ENCODE measurements at places on chromosomes 1 and 21.
A peak's percentile ranks its signal among the peaks of the same experiment; 100 is the strongest.

GRCh38 chr21:16587141-16587581 is 857.4 kb downstream of the USP25 start:
- no peak for DNase-seq

DNA sequence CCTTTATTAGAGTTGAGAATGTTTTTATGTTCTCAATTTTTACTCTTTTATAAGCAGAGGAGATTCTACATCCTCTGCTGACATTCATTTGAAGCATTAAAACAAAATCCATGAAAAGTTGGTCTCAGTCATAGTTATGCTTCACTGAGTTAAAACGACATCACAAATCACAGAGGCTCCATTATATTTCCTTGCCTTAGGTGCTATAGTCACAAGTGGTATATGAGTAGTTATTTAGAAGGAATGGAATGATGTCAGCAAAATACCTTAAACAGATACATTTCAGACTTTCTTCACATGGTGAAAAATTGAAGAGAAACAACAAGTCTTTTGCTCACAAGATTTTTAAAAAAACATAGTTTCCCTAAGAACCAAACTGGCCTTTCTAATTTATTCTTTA is 11.7 kb upstream of the METTL13 start:
- no peak for DNase-seq

DNA sequence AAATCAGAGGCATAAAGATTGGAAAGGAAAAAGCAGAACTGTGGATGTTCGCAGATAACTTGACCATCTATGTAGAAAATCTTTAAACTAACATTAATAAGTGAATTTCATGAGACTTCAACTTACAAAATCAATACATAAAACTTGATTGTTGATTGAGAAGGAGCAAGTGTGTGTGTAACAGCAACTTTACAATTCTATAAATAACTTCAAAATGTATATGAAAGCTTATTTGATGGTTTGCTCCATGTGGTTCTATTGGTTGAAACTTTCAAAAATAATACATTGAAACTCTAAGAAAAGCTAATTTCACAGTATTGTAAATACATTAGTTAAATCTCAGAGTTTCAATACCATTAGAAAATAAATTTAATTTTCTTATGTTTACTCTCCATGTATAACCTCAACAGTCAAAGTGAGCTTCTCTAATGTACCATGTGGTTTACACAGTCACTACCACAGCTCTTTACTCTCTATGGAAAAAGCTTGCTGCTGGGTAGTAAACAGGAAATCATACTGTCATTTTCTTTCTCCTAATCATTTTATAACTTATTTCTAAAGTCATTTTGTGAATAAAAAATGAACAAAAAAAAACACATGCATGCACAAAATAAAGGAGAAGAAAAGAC is 12.0 kb downstream of the AKT3 start:
- DNase-seq = no peak

DNA sequence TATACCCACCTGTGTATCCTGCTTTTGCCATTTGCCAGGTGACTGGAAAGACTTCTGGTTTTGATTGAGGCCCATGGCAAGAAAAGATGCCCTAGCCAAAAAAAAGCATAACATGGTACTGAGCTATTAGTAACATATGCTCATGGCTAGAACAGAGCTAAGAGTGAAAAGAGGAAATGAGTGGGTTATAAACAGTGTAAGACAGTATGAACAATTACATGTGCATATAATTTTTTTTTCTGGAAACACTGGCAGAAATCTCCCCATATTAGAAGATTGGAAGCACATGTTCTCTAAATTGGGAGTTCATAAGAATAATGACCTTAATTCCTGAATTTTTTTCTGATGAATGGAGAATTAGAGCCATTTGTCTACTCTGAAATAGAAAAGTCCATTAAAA is 41.2 kb upstream of the PDC start:
- no peak for DNase-seq

DNA sequence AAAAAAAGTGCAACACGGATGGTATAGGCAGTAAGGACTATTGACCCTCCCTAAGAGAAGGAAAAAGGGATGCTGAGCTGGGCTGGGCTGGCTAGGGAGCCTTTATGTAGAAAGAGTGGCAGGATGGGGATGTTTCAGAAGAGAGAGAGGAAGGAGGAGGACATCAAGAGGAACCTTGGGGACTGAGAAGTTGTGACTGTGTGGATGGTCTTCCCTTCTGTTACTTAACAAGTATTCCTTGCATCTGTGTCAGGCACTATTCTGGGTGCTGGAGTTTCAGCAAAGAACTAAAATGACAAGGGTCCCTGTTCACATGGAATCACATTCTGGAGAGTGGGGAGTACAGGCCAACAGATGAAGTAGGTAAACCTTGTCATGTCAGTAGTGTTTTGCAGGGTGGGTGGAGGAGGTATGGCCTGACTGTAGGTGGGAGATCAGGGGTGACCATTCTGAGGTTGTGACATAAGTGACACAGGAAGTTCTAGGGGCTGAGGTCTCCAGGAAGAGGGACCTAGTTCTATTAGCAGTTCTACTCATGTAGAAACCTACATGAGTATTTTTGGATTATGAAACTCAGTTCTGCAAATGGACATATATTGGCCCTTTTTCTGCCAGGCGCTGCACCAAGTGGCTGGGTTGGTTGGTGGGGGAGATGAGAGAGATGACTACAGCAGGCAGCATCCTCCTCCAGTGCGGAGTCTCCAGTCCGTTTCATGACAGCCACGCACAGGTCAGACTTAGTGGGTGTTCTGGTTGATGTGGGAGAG is 53.8 kb downstream of the PRDM2 start:
- no peak for DNase-seq

DNA sequence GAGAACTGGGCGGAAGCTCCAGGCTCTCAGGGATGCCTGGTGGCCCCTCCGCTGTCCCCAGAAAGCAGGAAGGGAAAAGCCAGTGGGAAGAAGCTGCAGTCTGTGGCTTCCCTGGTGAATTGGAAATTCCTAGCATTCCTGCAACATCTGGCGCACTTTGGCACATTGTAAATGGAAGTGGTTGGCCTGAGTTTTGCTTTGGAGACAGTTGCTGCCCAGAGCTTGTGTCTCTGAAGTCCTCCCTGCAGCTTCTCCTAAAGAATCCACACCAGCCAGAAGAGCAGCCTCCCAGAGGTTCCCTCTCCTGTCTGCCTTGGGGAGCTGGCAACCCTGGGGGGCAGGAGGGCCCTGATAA is 48.2 kb downstream of the ARHGEF10L start:
- peak; percentile 73 for DNase-seq

DNA sequence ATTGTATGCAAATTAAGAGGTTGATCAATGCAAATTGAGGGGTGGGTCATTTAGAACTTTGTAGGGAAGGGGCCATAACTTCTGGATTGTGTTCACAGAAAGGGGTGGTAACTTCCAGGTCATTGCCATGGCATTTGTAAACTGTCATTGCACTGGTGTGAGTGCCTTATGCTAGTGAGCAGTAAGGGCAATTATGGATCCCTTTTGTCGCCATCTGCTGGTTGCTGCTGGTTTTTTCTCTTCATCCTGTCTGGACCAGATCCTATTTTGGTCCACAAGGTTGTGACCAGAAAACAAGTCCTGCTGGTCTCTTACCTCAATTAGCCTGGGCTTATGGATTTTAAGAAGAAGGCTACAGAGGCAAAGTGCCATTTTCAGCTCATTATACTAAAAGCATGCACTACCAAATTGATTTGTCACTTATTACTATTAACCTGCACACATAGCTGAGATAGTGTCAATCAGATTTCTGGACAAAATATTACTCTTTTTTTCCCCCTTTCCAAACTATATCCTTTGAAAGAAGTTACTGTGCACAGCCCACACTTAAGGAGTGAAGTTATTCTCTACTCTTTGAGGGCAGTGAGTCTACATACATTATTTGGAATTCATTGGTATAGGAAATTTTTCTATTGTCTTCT is 196.2 kb downstream of the ZC3H11B start:
- peak; percentile 38 for DNase-seq

DNA sequence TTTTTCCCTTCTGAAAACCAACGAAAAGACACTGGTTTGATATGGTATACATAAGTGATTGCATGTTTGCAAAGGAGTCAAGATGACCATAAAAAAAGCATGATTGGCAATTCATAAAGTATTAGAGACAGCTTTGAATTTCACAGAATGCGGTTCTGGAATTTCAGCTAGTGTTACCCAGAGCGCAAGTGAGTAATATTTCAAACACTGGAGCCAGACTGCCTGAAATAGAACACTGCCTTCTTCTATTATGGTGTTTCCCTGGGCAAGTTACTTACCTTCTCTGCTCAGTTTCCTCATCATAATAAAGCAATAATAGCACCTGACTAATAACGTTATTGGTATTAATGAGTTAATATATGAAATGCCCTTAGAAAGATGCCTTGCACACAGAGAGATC is 54.7 kb downstream of the NEGR1 start:
- DNase-seq = no peak

DNA sequence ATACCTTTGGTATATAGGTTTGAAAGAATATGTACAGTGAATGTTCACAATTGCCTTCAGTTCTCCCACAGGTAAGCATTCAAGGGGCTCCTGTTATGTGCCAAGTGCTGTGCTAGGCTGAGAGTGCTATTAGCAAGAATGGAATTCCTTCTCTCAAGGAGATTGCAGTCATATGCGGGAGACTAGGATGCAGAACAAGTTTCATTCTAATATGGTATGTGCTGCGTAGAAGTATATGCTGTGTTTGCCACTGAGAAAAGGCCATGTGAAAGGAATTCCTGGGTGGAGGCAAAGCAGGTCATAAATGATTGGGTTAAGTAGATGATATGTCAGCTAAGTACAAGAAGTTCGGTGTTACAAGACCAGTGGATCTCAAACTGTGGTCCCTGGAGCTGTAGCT is 303.0 kb downstream of the GPATCH2 start:
- DNase-seq = no peak

GRCh38 chr1:53076165-53076564 is 14.2 kb downstream of the PODN start:
- no peak for DNase-seq

GRCh38 chr1:54479841-54480524 is 68.0 kb upstream of the ACOT11 start:
- no peak for DNase-seq

GRCh38 chr1:214991691-214992315 is 90.7 kb upstream of the KCNK2 start:
- no peak for DNase-seq

- DNase-seq = no peak
These were observed 245.4 kb downstream of the PBX1 start for GRCh38 chr1:164804366-164804765.

DNA sequence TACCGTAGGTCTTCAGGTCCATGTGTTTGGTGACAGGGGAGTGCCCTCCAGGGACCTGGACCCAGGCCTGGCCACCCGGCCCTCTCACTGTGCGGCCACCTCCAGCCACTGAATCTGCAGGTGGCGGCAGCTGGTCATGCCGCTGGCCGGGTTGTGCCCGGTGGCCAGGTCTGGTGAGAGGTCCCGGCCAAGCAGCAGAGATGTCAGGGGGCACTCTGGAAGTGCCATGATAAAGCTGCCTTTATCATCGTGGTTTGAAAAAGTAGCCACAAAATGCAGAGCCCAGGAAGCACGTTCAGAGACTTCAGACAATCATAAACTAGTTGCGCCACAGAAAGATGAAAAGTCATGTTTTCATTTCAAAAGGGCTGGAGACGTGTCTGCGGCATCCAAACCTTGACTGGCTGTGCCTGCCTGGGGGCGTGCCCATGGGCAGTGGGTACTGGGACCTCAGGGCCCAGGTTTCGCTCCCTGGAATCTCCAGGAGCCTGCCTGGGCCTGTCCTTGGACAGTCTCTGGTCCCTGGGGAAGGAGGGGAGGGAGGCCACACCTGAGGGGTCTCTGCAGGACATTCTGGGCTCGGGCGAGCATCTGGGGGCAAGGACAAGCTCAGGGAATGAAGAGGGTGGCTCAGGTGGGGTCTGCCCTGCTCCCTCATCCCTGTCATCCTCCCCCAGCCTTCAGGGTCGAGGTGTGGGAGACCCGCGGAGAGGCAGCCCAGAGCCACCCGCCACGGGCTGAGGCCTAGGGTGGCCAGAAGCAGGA is 44.9 kb downstream of the COL18A1 start:
- DNase-seq = no peak

- DNase-seq = peak; percentile 86
These were observed 40.9 kb upstream of the SLC6A9 start for GRCh38 chr1:44072204-44072603.

DNA sequence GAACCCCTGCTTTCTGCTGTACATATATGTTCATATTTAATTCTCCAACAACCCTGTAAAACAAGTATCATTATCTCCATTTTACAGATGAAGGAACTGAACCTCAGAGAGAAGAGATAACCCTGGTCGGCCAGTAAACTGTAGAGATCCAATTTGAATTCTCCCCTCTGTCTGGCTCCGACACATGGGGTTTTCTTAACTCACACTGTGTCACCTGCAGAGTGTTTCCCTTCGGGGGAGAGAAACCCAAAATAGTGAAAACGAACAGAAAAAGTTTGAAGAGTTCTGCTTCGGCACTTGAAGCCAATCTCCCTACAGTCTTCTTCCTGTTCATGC is 17.4 kb upstream of the BCAR3 start:
- no peak for DNase-seq

- DNase-seq = no peak
These were observed 47.9 kb upstream of the SLC44A3 start for GRCh38 chr1:94772230-94772641.

DNA sequence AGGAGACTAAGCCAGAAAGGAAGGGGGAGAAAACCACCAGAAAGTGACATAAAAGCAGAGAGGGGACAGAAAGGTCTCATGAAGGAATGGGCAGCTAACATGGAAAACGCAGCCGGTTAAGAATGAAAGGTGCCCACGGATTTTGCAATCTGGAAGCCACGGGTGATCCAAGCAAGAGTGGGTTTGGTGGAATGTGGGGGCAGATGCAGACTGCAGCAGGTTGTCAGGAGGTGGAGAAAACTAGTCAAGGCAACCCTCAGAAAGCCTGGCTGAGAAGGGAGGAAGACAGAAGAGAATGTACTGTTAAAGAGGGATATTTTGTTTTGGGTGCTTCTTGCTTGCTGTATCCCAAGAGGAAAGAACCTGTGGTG is 12.6 kb upstream of the SMIM12 start:
- DNase-seq = no peak

DNA sequence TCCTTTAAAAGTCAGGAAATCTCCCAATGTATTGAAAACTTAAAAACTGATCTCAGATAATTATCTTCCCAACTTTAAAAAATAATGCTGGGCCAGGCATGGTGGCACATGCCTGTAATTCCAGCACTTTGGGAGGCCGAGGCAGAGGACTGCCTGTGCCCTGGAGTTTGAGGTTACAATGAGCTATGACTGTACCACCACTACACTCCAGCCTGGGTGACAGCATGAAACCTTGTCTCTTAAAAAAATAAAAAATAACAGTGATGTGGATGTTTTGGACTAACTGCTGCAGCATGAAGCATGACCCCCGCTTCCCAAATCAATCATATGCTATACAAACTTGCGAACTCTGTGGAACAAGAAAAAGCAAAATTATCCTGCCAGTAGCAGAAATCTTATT is 186.3 kb downstream of the RERE start:
- no peak for DNase-seq

DNA sequence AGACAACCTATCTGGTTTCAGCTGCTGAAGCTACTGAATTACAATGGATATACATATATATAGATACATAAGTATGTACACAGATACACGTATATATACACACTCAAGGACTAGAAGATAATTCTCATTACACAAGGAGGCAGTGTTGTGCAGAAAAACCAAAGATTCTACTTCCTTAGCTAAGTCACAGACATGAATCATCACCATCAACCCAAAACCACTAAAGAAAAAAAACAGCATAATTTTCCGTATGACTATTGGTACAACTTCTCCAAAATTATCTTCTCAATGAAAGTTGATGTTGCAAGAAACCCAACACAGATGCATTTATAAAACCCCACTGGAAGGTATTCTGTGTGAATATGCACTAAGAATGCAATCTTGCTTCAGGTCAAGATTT is 36.8 kb upstream of the RPF1 start:
- peak; percentile 73 for DNase-seq

Measured in HS-27A (cell line).